NCI-H446 treated with DMSO at 0.1 percent for 48 hours (cell line): ENCODE measurements at places on chromosomes 13 and 19.

DNA sequence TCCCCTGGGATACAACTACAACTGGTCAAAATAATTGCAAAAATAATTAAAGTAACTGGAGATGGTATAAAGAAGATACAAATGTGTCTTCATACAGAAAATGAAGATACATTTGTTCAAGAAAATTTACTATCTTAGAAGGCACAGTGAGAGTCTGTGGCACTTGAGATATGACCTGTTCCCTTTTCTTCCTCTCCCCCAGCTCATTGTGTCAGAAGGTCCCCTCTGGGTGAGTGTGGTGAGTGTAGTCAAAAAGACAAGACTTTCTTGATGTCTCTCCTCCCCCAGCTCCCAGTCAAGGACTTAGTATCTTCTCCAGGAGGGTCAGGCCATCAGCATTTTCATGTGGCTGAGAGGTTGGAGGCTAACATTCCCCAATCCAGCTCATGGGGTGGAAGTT is 51.7 kb downstream of the EDNRB start:
- DNase-seq: no peak

DNA sequence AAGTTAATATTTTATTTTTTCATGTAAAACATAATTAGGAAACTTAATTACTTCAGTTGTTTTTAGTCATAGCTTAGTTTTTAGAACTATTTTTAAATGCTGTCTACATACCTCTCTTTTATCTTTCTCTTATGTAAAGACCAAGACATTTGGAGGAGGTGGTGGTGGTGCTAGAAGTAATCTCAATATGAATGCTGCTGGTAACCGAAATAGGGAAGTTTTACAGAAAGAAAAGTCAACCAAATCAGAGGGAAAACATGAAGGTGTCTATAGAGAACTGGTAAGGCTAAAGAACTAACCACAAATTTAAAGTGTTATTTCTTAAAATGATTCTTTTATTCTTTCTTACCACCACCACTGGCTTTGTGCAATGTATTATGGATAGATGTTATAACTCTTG is 97.3 kb downstream of the TDRD3 start:
- DNase-seq: no peak

DNA sequence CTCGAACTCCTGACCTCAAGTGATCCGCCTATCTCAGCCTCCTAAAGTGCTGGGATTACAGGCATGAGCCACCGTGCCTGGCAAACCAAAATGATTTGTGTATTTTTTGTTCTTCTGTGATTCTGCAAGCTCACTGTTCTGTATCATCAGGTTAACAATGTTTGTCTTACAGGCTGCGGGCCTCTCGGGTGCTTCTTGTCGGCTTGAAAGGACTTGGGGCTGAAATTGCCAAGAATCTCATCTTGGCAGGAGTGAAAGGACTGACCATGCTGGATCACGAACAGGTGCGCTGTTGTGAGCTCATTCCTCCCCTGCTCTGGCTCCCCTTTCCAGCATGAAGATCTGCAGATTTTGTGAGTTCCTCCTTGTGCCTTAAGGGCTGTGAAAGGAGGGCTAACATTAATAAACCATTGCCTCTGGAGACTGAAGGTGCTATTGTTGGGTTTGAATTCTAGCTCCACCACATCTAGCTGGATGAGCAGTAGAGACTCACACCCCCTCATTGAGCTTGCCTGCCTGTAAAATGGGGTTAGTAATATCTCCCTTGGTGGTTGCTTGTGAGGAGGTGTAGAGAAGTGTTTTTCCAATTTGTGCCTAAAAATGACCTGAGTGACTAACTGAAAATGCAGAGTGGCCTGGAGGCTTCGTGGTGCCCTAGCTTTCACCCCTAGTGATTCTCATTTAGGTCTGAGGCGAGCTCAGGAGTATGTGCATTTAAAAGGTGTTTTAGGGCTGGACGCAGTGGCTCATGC is 12.9 kb downstream of the SAE1 start:
- DNase-seq: no peak

DNA sequence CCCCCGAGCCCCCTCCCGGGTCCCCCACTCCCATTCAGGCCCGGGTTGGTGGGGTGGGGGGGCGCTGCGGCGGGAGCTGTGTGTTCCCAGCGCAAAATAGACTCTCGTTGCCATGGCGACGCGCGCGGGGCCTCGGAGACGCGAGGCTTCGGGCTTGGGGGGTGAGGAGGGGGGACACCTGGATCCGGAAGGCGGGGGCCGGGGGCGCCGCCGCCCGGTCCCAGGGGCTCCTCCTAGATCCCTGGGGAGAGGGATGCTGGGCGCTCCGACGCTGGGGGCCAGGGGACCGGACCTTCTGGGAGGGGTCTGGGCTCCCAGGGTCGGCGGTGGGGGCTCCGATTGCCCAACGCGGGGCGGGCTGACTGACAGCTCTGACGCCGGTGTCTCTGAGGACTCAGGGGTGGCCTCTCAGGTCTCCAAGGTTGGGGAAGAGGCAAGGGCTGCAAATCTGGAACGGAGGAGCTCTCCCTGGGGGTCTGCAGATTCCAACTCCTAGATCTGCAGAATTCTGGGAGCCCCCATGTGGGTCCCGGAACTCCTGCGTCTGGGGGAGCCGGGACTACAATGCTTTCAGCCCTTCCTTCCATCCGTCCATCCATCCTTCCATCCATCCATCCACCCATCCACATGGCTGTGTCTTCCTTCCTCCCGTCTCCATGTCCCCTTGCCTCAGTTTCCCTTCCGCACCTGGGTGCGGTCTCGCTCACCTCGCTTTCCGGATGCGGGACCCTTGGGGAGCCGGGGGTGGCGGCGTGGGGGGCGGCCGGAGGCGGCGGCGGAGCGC is 9.1 kb upstream of the SHISA7 start:
- DNase-seq: no peak

DNA sequence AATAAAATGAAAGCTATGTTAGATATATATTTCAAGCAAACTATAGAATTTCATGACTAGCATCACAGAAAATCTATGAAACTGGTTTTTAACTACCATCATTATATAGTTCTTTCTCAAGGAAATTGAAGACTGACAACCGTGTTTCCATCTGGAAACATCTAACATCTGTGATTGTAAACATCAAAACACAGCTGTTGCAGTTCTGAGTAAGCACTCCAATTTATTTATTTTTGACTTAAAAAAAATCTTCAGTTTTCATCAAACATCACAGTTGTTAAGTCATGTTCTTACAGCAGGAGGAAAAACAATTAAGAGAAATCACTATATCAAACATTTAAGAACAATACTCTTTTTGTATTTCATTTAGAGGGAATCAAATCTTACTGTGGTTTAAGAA is 1653.0 kb upstream of the MIR17HG start:
- DNase-seq: no peak
